ENCODE measurements at places on chromosomes 16 and 17.

DNA sequence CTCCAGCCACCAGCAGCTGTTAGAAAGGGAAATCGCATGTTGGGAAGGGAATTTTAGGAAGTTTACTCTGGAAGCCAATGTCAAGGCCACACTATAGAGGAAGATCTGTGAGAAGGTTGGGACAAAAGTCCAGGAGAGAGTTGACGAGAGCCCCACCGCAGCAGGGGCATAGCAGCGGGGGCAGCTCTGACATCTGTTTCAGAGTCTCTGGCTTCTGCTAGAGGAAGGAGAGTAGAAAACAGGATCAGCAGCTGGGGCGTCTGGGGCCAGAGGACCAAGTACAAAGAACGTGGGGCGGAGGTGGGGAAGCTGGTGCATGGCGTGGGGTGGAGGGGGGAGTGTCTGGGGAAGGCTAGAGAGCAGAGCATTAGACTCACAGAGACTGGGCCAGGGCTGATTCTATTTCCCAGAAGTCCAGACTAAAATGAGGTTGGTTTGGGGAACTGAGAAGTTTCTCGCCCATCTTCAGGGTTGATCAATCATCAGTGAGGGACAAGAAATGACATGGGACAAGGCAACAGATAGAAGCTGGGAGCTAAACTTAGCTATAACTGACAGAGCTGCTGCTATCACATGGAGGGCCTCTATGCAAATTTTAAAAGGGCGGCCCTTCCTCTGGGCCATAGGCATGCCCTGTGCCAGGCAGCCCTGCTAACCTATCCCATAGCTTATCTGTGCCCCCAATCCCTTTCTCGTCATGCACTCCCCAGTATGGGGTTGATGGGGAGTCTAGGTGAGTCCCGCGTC lies 1.2 kb downstream of the RABEP2 start:
- no peak for DNase-seq

DNA sequence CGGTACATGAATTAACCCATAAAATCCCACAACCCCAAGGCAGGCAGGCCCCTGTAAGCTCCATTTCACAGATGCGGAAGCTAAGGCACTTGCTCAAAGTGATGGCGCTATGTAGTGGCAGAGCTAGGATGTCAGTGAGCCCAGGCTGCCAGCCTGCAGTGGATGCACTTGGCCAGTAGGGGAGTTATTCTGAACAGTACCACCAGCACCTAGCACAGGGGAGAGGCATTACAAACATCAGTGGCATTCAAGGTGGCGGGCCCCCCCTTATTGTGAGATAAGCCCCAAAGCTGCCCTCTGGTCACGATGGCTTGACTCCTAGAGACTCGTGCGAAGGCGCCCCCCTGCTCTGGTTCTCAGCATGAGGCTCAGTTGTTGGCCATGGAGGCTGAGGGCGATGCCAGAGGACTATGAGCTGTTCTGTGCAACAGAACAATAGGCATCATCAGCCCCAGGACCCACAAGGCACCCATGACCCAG lies 33.8 kb downstream of the GTF3C1 start:
- DNase-seq: no peak

- no peak for DNase-seq
Measured at GRCh38 chr17:77320044-77320440, 179.3 kb downstream of the SEC14L1 start.

GRCh38 chr17:8222630-8223355 lies 12.4 kb upstream of the AURKB start:
- peak; percentile 91 for DNase-seq

DNA sequence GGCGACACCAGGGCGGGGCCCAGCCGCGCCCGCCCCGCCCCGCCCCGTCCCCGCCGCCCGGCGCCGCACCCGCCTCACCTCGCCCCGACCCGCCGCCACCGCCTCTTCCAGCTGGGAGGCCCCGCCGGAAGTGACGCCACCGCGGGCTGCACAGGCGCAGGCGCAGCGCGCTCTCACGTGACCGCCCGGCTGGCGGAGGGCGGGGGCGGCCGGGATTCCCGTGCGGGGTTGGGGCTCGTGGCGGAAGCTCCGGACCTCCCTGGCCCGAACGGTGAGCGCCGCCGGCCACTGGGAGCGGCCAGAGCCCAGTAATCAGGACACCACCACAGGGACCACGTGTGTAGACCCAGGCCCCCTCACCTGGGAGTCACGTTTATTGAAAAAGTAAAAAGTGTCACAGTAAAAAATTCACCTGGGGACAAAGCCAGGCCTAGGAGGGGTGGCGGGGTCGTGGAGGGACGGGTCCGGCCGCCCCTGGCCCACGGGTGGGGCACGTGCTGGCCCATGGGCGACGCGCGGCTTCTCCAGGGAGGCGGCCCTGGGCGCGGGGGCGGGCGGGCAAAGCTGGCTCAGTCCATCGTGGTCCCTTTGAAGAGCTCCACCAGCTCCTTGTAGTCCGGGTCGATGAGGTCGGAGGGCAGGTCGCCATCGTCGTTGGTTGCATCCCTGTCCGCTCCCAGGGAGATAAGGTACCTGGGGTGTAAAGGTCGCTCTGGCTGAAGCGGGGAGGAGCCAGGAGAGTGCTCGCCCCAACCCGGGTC lies at the start of gene MCRIP1:
MCRIP1 (minus strand) TSS at position 132 of the 761 bp plus-strand sequence. CDS start 8,785 bp downstream, outside the sequence.
- DNase-seq: peak; percentile 85
